ENCODE measurements at places on chromosomes 11 and 22.
A peak's percentile ranks its signal among the peaks of the same experiment; 100 is the strongest.

DNA sequence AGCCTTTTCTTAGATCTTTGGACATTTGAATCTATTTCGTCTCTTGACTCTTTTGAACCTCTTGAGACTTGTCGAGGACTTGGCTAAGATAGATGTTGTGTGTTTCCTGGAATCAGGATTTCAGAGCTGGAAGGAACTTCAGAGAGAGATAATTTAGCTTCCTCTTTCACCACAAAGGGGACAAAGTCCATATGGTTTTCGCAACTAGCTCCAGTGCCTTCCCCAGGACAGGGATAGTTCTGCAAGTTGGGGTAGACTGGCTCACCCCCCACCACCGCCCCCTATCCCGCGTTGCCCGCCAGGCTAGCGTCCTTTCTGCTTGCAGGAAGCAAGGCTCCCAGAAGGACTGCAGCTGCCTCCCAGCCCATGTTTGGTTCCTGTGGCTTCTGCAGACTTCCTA is 75.7 kb upstream of the MYO18B start:
- DNase-seq, result no peak

- peak; percentile 35 for DNase-seq
These were observed 27.4 kb upstream of the MUC15 start for GRCh38 chr11:26599425-26599824.

DNA sequence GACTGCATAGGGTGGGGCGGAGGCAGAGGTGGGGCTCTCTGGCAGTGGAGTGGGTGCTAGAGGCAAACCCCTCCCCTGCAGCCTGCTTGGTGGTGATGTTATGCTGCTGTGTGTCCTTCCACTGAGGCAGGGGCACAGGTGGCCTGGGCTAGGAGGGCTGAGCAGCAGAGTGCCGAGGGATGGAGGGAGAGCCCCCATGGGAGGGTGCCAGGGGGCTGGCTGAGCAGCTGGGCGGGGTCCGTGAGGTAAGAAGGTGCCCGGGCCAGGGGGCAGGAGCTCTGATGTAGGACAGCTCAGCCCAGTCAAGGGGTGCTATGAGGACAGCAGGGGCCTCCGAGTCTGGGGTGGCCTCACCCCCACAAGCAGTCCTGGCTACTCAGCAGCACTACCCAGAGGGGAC is 4.2 kb downstream of the CLDN5 start:
- no peak for DNase-seq

DNA sequence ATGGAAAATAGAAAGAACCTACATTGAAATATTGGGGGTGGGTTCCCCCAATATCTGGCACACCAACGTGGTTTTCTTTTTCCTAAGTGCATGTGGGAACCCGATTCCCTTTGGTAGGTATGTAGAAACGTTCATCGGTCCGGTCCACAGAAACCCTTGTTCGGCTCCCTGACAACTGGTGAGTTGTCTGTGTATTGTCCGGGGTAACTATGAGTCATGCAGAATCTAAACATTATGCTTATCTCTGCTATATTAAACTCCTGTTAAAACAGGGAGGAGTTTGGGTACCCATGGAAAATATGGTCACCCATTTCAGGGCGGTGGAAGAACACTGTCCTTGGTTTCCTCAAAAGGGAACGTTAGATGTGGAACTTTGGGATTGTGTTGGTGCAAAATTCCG is 25.1 kb upstream of the ALDH3B2 start:
- peak; percentile 66 for DNase-seq

DNA sequence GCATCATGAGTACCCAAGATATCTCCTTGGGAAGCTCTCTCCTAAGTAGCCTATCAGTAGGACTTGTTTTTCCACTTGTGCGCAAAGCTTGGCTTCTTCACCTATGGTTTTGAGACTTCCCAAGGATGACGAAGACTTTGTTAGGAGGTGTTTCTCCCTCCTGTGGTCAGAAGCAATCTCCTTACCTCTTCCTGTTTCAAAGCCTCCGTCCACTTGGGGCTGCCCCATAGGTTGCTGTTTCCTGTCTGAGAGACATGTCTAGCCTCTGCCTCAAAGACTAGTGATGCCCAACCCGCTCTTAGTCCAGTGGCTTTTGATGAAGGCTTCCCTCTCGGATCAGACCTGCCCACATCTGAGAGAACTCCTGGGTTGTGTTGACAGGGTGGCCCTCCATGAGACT is 92.9 kb downstream of the TRAF6 start:
- DNase-seq, result no peak
